Stimulated activated CD4-positive, alpha-beta T cell treated with anti-CD3 and anti-CD28 coated beads, TNF-alpha, amount 100 ng/mL, for 1 hour (primary cell): ENCODE measurements at places on chromosomes 16 and 17.

DNA sequence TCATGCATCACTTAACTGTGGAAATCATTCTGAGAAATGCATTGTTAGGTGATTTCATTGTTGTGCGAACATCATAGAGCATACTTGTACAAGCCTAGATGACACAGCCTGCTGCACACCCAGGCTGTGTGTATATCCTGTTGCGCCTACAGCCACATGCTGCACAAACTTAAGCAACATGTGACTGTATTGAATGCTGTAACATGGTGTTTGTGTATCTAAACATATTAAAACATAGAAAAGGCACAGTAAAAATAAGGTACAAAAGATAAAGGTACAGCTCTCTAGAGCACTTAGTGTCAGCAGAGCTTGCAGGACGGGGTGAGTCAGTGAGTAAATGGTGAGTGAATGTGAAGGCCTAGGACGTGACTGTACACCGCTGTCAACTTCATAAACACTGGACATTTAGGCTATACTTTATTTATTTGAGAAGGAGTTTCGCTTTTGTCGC lies 11.9 kb downstream of the FOXK2 start:
- no peak for DNase-seq

DNA sequence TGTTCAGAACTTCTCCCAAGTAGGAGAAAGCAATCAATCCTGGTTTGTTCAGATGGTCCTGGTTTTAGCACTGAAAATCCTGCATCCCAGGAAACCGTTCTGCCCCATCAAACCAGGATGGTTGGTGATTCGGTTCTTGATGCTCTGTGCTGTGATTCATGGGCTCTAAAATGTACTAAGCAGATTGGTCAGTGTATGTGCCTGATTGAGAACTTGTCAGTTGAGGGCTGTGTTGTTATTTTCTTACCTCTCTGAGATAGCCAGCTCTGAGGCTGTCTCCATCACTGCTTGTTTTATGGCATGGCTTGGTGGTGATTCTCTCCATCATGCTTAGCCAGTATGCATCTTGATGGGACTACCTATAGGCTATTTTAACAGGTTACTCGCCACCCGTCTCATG lies 246.9 kb upstream of the RBFOX1 start:
- DNase-seq = no peak

DNA sequence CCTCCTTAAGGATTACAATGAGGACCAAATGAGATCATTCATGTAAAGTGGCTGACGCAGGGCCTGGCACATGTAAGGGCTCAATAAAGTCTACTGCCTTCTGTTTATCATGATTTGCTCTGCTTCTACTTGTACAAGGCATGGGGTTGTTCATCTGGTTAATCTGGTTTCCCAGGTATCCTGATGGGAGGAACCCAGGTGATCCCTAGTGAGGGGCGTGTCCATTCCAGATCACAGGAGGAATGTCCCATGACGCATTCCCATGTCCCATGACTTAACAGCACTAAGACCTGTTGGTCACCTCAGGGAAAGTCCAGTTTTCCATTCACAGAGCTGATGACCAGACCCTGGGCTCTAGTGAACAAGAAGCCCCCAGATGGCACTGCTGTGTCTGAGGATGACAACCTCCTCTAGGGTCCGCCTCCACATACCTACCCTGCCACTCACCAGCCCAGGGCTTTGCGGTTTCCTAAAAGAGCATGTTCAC lies 11.5 kb upstream of the TPPP3 start:
- DNase-seq = no peak

- no peak for DNase-seq
These were observed 1.4 kb downstream of the CENPN start for GRCh38 chr16:81008505-81008789.

DNA sequence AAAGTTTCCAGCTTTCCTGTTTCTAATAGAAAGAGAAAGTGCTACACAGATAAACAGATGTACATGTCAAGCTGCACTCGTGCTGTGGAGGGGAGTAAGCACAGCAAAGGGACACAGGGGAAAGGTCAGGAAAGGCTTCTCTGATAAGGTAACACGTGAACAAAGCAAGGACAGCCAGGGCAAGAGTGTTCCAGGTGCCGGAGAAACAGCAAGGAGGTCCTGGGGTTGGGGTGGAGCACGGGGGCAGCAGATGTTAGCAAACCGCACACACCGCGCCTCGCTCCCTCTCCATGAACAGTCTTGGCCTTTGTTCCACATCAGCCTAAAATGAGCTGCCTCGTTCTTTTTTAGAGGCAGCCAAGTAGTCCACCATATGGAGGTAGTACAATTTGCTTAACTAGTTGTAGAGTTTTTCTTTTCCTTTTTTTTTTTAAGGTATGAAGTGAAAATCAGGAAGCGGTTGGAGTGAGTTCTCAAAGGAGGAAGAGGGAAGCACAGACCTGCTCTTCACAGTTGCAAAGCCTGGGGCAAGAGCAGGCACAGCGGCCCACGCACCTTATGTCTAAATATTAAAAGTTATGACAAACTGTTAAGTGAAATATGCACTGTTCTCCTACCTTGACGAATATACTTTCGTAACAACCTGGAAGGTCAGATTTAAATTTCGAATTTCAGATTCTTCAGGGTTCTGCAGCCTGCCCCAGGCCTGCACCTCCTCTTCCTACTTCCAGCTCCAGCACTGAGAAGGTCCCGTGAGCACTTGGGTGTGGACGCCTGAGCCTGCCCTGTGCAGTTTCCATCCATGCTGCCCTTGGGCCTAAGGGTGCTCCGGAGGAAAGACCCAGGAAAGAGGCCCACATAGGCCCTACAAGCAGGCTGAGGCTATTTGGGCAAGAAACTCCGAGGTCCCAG lies 41.5 kb upstream of the RPH3AL start:
- DNase-seq = no peak

GRCh38 chr16:70407811-70408274 lies 31.1 kb downstream of the ST3GAL2 start:
- DNase-seq = no peak

DNA sequence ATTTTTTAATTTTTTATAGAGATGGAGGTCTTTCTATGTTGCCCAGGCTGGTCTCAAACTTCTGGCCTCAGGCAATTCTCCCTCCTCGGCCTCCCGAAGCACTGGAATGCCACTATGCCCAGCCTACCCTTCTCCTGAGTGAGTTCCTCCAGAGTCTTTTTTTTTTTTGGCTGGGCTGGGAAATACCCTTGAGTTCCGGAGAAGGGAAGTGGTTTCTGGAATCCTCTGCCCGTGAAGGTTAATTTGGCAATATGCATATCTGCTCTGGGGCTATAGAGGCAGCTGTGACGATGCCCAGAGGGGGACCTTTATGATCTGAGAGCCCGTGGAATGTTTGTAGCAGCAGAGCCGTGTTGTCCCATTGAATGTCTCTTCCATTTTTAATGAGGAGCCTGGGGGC lies 217.5 kb downstream of the RBFOX1 start:
- no peak for DNase-seq

GRCh38 chr16:49716339-49716934 lies 139.5 kb downstream of the ZNF423 start:
- no peak for DNase-seq

- DNase-seq = no peak
These were observed 114.1 kb downstream of the ADCY9 start for GRCh38 chr16:4002121-4002520.

GRCh38 chr17:76716146-76716838 lies 5.5 kb upstream of the MXRA7 start:
- no peak for DNase-seq

- no peak for DNase-seq
These were observed 13.2 kb upstream of the SLC12A3 start for GRCh38 chr16:56851671-56852400.

- no peak for DNase-seq
These were observed 11.2 kb downstream of the CHD9NB start for GRCh38 chr16:53041320-53042051.

- no peak for DNase-seq
These were observed 7.9 kb downstream of the GNAO1 start for GRCh38 chr16:56199164-56199563.

DNA sequence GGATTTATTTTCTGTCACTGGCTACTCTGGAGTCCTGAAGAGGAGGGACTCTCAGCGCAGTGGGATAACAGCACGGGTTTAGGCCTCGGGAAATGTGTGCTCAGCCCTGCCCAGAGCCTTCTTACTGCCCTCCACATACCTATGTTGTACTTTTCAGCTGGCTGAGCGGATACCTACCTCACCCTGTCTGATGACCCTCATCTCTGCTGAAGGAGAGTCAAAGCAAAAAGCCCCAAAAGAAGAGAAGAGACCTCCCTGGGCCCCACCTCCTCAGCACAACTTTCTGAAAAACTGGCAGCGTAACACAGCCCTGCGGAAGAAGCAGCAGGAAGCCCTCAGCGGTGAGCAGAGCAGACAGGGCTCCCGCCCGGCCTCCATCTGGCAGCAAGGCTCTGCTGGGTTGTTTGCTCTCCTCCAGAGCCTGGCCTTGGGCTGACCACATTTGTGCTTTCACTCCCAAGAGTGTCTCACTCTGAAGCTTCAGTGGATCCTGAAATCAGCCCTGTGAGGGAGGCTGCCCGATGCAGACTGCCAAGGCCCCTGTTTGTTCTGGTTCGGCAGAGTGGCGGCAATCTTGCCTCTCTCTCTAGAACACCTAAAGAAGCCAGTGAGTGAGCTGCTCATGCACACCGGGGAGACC lies 10.3 kb downstream of the MYCBPAP start:
- no peak for DNase-seq

DNA sequence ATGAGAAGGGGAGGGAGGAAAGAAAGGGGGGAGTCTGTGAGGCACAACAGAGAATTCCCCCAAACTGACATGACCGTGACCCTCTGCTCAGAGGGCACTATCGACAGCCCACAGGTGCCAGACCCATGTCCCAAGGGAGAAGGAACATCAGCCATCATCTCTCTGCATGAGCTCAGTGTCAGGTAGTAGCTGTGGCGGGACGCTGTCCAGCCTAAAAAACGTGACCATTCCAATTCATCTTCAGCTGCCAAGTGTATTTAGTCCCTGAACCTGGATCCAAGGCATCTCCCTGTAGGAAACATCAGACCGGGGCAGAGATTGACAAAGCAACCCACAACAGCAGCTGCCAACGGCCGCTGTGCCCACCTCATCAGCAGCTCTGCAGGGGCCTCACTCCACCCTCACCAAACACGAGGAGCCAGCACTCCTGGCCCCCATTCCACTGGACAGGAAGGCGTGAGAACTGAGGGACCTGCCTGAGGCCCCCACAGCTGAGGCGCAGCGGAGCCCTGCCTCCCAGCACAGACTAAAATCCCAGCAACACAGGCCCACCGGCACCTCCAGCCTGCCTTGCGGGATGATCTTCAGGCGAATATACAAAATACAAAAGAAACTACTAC lies 8.6 kb downstream of the TAF1C start:
- DNase-seq = no peak

DNA sequence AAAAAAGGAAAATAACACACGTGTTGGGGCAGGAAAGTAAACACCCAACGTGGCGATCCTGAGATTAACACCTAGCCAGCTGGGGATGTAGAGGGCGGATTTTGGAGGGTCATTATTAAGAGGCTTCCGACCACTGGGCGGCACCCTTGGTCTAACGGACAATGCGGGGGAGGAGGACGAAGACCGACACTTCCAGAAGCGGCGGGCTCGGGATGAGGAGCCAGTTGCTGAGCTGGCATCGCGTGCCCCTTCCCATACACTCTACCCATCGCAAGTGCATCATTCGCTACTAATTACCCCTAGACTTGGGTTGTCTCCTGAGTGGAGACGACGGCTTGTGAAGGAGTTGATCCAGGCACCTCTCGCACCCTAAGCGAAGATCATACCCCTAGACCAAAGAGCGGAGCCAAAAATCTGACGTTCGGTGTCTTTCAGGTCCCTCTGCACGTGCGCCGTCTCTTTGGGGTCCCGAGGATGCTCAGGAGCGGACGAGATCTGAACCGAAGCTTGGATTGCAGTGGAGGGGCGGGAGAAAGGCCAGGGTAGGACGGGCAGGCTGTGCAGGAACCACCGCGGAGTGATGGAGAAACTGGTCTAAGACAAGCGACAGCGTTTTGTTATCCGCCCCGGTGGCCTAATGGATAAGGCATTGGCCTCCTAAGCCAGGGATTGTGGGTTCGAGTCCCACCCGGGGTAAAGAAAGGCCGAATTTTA lies 17.6 kb downstream of the ZNF213 start:
- no peak for DNase-seq

GRCh38 chr17:48630925-48631692 lies 5.0 kb upstream of the HOXB9 start:
- no peak for DNase-seq

GRCh38 chr16:70483426-70483825 lies 29.0 kb downstream of the FCSK start:
- no peak for DNase-seq

GRCh38 chr17:32350666-32351418 lies 885 bp downstream of the ZNF207 start:
- DNase-seq = no peak

GRCh38 chr17:82077617-82078358 lies 12.2 kb upstream of the DUS1L start:
- no peak for DNase-seq

DNA sequence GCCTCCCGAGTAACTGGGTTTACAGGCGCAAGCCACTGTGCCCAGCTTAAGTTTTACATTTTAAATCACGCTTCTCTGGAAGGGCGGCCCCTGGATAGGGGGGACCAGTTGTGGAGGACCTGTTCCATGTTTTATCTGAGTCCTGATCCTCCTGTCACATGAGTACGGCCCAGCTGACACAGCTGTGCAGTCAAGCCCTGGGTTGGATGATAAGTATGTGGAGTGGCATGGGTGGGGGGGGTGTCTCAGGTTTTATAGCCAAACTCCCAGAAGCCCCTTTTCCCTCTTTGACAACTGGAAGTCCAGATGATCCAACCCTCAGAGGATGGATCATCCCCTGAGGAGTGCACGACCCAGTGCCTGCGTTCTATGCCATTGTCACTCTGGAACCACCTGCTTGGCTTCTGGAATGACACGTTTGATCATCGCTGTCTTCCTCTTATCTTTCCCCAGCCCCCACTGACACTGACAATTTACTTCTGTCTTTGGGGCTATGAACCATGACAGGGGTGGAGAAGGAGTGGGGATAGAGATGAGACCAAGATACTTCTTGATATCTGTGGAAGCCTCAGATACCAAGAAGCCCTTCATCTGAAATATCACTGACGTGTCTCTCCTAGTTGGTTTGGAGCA lies 191.2 kb downstream of the MSI2 start:
- DNase-seq = no peak

GRCh38 chr17:31318851-31319661 lies 2.4 kb downstream of the EVI2A start:
- DNase-seq = no peak

DNA sequence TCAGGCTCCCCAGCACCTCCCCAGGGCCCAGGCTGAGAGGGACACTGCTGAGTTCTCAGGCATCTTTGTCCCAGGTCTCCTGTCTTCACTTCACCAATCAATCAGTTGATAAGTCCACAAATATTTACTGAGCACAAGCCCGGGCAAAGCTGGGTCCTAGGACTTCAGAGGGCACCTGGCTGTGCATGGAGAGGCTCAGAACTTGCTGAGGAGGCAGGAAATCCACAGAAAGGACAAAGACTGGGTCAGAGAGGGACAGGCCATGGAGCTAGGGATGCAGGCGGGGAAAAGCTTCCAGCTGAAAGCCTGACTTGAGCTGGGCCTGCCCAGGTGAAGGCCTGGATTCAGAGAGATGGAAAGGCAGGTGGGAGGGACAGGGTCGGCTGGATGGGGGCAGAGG lies 33.2 kb upstream of the C1QL1 start:
- DNase-seq = no peak
